ENCODE measurements at places on chromosomes 6 and 20.
A peak's percentile ranks its signal among the peaks of the same experiment; 100 is the strongest.

DNA sequence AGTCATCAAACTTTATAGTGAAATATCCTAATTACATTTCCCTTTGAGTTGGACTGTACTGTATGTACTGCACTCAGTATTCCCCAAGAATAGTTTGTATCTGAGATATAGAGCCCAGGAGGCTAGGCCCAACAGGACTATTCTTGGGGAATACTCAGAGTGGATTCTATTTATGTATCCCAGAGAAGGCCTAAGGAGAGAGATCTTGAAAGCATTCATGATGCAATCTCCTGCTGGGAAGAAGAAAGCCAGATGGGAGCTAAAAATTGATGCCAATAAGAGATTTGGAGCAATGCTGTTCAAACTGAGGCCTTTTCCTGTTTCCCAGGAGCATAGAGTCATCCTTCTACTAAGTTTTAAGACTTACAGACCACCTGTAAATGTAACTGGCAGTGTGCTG is 452.1 kb upstream of the PLCB4 start:
- DNase-seq = no peak

DNA sequence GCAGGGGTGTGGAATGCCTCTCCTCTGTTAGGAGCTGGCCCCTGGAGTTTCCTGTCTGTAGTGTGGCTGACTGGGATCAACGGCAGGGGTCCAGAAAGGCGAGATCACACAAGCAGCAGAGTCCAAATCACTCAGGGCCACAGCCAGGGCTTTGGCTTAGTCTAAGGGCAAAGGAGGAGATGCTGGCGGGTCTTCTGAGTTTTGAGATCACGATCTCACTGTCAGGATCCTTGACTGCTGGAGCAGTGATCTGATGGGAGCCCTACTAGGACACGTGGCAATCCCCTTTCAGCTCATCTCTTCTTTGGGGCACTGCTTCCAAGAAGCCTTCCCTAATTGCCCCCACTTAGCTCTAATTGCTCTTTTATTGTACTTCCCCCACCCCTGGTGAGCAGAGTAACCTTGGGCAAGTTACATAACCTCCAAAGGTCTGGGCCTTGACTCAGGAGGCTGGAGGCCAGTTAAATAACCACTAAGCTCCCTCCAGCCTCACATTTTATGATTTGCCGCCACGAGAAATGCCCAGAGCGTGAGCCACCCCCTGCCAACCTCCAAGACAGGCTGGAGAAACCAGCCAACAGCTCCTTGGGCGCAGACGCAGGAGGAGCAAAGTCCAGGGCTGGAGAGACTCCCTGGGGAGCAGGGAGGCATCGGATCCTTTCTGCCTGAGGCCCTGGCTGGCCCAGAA is 12.0 kb downstream of the KCNK5 start:
- DNase-seq = no peak

GRCh38 chr20:11682285-11682684 is 235.4 kb upstream of the BTBD3 start:
- DNase-seq = no peak

DNA sequence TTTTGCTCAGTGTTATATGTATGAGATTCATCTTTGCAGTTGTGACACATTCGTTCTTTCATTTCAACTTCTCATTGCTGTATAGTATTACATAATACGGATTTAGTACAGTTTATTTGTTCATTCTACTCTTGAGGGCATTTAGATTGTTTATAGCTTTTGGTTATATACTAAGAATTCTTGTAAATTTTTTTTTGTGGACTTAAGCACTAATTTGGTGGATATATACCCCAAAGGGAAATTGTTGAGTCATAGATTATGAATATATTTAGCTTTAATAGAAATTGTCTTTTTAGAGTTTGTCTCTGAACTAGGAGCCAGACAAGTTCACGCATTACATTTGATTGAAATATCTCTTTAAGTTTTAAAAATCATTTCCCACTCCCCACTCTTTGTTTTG is 79.6 kb downstream of the DNAH8 start:
- no peak for DNase-seq

- DNase-seq = peak; percentile 46
Observed at GRCh38 chr6:30720738-30721197, 616 bp downstream of the TUBB start.

DNA sequence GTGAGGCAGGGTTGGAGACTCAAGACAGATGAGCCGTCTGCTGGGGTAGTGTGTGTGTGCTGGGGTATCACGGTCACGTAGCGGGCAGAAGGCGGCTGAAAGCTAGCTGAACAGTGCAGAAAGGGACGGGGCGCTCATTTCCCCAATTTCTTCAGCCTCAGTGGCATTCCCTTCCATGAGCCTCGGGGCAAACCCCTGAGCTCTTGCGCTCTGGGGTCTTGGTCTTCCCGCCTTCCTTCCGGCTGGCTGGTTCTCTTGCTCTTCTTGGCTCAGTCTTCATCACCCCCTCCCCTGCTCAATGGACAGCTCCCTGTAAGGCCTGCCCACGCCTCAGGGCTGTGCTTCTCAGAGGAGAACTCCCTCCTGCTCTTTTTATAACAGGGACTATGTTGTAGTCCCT is 15.5 kb upstream of the TMEM181 start:
- DNase-seq = no peak

Data from C1 segment of cervical spinal cord (tissue), 14 donors.